ENCODE measurements at places on chromosomes 5 and 9.
A peak's percentile ranks its signal among the peaks of the same experiment; 100 is the strongest.

- DNase-seq: no peak
Observed at GRCh38 chr5:62727861-62728260, 149.2 kb downstream of the LRRC70 start.

DNA sequence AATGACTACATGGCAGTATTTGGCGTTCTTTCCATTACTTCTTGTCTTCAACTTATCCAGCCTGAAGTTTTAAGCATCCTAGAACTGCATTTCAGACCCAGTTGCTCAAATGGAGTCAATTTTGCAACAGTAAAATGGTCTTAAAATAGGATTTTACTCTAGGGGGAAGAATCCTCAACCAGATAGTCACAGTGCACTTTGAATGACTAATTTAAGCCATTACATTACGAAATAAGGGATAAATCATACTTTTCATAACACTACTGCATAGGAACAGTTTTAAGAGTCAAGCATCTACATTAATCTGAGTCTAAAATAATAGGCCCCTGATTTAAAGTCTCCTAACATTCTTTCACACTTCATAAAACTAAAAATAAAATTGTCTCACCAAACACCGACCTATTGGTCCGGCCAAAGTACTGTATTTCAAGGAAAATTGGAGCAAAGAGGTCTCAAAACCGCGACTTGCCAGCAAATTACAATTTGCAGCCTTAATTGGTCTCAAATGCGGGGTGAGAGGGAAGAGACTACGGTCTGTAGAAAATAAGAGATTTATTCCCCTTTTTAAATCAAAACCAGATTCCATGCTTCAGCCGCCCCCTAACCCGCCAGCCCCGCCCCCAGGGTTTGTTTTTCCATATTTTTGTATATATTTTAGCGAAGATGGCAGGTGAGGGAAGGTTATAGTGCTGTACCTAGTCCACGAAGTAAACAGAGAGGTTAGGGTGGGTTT, 1.2 kb upstream of the SMARCA2 start:
- no peak for DNase-seq

DNA sequence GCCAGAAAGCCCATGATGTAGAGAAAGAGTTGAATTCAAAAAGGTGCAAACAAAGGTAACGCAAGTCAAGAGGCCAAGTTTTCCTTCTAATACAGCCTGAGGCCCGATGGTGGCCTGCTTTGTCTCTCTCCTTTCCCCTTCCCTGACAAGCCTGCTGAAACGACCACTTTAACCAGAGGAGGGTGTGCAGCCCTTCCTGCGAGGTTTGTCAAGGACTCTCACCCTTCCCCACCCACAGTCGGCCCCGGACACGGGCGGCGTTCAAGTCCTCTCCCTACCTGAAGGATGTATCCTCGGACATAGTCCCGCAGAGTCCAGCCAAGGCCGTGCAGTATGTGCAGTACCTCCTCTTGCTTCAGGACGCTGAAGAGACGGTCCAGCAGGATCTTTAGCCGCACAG, 318.2 kb downstream of the BNC2 start:
- no peak for DNase-seq

GRCh38 chr5:61264273-61264661, 67.8 kb upstream of the ZSWIM6 start:
- no peak for DNase-seq

DNA sequence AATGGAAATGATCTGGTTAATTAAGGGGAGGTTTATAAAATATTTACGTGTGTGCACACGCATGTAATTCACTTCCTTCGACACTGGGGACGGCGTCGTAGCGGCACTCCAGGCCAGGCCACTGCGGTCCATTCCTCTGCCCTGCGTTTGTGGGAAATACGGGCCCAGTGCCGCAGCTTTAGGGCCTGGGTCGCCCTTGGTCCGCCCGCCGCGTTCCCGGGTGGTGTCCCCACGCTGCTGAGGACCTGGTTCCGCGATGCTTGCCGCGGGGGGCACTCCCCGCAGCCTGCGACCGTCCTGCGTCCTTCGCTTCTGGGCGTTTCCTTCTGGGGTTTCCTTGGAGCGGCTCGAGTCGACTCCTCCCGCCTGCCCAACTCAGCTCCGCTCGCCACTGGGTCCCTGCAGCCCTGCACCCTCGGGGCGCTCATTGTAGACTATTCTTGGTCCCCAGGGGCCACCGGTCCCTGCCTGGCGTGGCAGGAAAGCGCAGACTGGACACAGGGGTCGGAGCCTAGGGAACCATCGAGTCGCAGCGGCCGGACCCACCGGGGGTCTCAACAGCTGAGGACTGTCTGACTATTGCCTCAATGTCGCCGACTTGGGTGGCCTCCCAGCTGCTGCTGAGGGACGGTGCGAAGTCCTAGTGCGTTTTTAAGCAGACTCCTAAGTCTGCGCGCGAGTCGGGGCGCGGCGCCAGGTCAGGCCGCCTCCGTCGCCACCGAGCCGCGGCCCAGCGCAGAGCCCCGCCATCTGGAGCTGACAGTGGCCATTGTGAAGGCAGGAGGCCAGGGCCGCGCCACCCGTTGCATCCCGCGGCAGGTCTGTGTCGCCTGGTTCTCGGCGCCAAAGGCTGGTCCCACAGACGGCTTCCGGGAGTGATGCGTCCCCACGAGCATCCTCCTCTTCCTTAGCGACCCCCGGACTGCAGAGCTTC, 4.4 kb upstream of the IRX1 start:
- no peak for DNase-seq

DNA sequence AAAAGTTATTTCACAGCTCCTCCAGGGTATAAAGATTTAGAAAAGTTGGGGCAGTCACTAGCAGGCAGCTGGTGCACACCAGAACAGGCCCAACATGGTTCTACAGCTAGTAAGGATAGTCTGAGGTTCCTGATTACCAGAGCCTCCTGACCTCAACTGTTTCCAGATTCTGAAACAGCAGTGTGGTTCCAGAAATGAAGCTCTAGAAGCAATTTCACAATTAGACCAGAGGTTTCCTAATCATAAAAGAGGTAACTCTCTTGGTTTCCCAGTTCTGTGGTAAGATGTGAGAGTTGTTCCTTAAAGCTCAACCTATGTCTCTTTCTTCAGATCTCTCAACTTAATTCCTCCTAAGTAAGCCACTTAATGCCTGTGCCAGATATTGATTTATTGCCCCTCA, 11.9 kb downstream of the AGTPBP1 start:
- DNase-seq: no peak

DNA sequence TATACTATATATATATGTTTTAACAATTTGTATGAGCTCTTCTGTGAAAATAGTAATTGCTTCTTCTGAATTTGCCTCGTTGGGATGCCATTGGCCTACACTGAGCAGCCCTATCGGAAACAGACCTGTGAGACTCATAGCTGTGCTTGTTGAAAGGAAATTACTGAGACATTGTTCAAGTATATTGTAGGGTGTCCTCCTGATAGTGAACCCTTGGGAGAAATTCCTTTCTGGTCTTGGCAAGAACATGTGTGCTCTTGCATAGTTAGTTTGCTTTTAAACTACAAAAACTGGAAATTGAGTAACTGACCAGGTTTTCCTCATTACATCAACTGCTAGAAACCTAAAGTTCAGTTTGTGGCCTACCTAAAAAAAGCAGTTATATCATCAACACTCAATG, 160.9 kb downstream of the LURAP1L start:
- no peak for DNase-seq

GRCh38 chr9:113580041-113580953, 116.8 kb downstream of the RGS3 start:
- peak; percentile 63 for DNase-seq

GRCh38 chr5:42719034-42719433, 37.6 kb upstream of the CCDC152 start:
- DNase-seq: no peak

GRCh38 chr5:83145882-83146331, 68.6 kb downstream of the XRCC4 start:
- DNase-seq: no peak

DNA sequence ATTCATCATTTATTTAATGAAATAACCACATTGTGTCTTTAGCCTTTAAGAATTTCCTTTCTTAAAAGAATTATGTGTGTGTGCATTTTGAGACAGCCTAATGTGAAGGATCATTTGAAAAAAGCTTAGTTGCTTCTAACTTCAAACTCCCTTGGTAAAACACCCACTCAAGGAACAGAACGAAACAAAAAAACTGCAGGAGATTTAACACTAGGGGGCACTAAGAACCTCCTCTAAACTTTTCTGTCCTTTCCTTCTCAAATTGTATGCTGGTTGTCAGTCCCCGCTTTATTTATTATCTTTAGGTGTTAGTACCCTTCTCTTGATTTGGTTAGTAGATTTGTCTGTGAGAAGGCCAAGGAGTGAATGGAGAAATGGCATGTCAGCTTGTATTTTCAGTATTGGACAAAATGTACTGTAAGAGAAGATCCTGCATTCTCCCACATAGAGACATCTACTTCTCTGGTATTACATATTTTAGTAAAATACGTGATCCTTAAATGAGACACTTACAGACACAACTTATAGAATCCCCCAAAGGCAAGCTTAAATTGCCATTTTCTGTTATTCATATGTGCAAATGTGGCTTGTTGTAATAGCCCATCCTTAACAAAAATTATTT, 229.7 kb downstream of the MRPS30 start:
- DNase-seq: no peak

- DNase-seq: no peak
Observed at GRCh38 chr5:179478624-179479023, 71.7 kb upstream of the RUFY1 start.

DNA sequence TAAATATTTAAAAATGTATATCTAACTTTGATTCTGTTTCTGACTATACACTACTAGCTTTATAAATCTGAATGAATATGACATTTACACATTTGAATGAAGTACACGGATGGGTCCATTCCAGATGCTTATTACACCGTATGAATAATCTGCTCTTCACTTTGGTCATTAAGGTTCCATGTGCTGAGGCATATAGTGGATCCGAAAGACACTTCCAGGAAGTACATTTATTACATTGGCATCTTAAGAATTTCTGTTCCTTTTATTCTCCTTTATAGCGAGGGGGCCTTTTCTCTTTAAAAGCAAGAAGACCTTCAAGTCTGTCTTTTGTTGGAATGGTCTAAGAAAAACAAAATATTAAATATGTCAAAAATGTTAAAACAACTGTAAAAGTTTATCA, 147.6 kb downstream of the AUH start:
- DNase-seq: no peak

GRCh38 chr5:157845914-157846598, 12.9 kb downstream of the CLINT1 start:
- no peak for DNase-seq

DNA sequence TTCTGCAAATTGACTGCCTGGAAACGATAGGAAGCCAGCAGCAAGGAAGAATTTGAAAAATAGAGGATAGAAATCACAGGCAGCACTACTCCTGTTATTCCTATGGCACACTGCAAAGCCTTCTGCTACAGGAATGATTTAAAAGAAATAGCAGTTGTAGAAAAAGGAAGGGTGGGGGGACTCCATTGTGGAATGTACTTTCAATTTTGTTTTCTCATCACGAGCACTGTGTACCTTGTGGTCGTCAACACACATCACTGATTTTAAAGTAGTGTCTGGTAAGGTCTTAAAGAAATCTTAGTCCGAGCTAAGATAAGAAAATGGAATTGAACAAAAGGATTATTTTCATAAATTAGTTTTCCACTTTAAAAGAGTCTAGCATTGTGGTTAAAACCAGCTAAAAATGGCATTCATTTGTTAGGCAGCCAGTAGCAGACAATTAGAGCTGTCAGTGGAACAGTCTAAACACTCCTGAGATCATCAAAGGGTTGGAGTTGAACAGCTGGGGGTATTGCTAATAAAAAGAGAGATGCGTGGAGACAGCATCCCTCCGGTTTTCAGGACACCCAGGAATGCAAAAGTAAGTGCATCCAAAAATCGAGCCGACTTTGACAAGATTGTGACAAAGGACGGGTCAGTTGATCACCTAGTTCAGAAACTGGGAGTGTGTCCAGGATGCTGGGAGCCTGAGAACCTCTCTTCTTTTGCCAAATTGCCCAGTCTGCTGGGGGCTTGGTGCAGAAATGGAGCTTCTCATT, 97.8 kb upstream of the WWC1 start:
- no peak for DNase-seq

- DNase-seq: no peak
Observed at GRCh38 chr9:128091144-128091543, 23.1 kb downstream of the SLC25A25 start.

DNA sequence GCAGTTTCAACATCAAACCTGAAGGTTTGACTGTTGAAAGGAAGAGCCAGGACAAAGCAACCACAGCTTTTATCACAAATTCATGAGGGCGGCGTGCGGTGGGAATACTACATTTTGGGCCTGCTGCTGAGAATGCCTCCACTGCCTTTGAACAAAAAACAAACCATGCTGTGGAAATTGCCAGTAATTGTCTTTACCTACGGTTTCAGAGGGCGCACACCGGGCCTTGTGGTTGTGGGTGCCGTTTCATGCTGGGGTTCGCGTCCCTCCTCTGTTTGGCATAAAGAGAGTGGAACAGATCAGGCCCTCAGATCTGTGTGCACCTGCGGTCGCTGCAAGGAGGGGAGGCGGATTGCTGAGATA, 27.6 kb upstream of the TCF7 start:
- DNase-seq: peak; percentile 73

Data from activated T-cell treated with anti-CD3 and anti-CD28 coated beads for 24 hours (primary cell).